ENCODE measurements at places on chromosomes 12 and 14.

DNA sequence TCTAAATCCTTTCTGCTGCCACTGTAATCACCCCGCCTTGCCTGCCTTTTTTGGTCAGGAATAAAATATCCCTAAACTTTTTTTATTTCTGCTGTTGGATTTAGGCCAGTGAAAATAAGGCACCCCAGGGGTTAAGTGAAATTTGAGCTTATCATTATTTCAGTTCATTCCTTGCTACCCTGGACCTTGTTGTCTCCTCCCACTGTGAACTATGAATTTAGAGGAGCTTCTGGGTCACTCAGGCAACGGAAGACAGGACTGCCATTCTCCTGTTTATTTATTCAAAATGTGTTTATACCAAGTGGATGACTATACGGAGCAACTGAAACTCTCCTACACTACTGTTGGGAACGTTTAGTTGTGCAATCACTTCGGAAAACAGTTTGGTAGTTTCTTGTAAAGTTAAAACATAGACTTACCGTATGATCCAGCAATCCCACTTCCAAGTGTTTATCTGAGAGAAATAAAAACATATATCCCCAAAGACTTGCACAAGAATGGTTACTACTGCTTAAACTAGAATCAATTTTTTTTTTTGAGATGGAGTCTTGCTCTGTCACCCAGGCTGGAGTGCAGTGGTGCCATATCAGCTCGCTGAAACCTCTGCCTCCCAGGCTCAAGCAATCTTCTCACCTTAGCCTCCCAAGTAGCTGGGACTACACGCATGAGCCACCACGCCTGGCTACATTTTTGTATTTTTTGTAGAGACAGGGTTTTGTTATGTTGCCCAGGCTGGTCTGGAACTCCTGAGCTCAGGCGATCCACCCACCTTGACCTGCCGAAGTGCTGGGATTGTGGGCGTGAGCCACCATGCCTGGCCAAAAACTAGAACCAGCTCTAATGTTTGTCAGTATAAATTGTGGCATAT lies 2.3 kb upstream of the TRAFD1 start:
- DNase-seq, result no peak

DNA sequence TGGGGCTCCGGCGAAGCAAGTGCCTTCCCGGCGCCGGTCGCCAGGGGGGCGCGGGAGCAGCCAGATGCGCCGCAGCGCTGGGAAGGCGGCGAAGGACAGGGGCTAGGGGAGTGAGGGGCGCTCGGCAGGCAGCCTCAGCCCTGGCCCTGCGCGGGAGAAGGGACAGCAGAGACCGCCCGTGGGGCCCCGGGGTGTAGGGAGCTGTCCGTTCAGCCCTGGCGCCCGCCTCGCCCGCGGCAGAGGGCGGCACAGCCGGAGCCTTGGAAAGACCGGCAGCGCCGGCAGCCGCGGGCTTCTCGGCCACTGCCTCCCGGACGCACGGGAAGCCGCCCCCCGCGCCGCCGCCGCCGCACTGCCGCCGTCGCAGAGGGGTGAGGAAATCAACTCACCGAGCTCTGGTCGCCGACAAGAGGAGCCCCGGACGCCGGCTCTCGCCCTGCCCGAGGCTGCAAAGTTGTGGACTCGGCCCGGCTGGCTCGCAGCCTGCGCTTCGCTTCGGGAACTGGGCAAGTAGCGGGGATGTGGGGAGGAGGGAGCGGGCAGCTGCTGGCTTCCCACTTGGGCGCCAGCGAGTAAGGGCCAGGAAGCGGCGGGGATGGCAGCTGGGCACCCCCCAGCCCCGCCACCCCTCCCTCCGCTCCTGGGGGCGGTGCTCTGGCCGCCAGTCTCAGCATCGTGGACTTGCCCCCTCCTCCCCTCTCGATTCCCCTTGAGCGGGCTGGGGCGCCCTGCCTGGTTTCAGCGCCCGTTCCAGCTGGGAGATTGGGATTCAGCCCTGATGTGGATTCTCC lies at the start of gene ZDHHC22:
Gene ZDHHC22, minus strand, starts transcription at position 578 of the 791 bp plus-strand sequence. CDS start 2,053 bp downstream, outside the sequence.
- no peak for DNase-seq

DNA sequence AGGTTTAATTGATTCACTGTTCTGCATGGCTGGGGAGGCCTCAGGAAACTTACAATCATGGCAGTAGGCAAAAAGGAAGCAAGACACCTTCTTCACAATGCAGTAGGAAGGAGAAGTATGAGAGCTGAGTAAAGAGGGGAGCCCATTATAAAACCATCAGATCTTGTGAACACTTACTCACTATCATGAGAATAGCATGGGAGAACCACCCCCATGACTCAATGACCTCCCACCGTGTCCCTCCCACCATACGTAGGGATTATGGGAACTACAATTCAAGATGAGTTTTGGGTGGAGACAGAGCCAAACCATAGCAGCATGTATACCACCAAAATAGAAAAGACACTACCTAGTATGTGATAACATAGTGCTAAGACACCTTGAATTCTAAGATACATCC lies 2.9 kb upstream of the HMGA2 start:
- no peak for DNase-seq

- DNase-seq, result no peak
Observed at GRCh38 chr12:14896521-14897169, 11.0 kb upstream of the MGP start.

- DNase-seq, result no peak
Observed at GRCh38 chr14:83342590-83342989, 1808.9 kb upstream of the SEL1L start.

DNA sequence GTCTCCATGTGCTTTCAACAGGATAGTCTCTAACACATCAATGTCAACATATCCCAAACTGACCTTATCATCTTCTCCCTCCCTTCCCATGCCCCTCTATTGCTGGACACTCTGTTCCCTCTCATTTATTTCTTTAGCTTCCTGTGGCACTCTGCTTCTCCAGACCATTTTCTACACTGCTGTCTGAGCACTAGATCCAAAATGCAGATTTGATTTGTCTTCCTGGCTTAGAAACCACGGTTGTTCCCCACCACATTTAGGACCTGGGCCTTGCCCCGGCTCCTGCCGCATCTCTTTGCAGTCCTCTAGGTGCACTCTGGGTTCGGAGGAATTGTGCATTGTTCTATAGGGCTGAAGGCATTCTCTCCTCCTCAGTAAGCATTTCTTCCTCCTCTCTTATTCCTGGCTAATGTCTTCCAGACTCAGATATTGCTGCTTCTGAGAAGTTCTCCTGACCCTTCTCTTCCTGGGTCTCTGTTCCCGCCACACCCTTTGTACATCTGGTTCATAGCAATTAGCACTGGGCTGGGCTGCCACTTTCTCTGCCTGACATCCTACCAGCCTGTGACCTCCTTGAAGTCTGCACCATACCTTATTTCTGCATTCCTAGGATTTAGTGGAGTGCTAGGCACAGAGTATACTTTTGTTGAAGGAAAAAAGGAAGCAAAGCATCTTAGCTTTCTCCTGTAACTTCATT lies 13.9 kb downstream of the ARG2 start:
- no peak for DNase-seq

Data from activated CD8-positive, alpha-beta memory T cell treated with anti-CD3 and anti-CD28 coated beads for 24 hours (primary cell).